ENCODE measurements at places on chromosomes 2 and 18.
A peak's percentile ranks its signal among the peaks of the same experiment; 100 is the strongest.

- no peak for DNase-seq
Measured at GRCh38 chr2:224410946-224411561, 9.1 kb upstream of the FAM124B start.

DNA sequence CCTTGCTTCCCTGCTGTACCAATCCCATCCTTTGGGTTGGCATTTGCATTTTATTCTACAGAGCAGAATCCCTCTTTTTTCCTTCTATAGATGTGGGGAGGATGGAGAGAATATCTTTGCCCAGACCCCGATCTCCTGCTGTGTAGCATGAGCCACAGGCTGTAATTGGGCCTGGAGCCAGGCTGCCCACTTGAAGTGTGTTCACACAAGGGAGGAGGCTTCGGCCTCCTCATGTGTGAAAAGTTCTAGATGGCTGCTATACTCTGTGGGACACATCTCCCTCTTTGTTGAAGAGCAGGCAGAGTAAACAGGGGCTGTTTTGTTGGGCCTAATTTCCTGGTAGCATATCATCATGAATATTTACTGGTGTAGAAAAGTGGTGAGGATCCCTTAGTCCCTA is 126.3 kb downstream of the XRCC5 start:
- no peak for DNase-seq

DNA sequence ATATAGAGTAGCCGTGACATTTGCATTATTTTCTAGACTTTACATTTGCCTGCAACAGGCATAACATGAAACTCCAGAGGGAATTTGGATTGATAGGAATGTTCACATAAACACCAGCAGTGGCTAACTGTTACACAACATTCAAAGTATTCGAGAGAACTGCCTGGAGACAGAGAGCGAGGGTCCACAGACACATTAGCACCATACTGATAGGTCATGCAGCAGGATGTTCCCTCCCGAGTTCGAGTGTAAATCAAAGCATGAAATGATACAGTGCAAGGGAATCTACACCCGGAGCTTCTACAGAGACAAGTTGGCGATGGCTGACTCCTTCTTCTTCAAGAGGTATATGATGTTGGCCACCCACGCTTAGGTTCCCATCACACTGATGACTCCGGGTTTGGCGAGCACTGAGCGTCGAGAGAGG is 89.5 kb downstream of the COL6A3 start:
- peak; percentile 55 for DNase-seq

DNA sequence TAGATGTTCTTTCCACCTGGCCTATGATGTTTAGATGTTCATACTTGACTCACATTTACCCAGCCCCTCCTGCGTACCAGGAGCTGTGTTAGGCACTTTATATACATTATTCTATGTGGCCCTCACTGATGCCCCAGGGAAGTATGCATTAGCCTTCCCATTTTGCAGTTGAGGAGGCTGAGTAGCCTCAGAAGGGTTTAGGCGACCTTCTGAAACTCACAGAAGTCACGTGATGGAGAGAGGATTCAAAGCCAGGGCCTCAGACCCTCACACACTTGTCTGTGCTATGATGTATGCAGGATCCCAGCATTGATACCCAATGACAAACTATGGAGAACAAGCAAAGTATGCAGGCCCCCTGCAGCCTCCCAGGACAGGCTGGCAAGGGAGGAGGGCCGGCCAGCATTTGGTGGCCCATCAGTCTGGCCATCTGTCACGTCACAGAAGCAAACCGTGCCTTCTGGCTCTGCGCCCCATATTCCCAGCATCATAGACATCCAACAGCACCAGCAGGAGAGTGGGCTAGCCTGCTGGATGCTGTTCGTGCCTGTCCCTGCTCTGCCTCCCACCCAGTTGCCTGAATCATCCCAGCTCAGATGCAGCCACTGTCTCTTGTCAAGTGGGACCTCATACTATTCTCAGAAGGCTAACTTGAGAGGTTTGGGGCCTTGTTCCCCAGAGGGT is 33.6 kb downstream of the EHD3 start:
- no peak for DNase-seq

- no peak for DNase-seq
Measured at GRCh38 chr2:64789466-64790320, 136.0 kb upstream of the SERTAD2 start.

DNA sequence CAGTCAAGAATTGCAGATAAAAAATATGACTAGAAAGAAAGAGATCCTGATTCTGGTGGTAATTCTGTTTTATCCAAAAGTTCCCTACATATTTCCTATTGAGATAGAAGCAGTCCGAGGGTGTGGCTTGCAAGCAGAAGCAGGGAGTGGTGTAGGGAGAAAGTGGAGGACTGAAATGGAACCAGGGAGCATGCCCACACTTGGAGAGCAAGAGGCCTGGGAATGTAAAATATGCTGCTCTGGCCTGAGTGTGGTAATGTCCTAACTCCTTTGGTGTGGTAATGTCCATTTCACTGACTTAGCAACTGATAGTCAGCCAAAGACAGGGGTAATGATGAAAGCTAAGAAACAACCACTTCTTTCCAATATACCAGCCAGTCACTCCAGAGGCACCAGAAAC is 30.1 kb upstream of the FMNL2 start:
- no peak for DNase-seq

DNA sequence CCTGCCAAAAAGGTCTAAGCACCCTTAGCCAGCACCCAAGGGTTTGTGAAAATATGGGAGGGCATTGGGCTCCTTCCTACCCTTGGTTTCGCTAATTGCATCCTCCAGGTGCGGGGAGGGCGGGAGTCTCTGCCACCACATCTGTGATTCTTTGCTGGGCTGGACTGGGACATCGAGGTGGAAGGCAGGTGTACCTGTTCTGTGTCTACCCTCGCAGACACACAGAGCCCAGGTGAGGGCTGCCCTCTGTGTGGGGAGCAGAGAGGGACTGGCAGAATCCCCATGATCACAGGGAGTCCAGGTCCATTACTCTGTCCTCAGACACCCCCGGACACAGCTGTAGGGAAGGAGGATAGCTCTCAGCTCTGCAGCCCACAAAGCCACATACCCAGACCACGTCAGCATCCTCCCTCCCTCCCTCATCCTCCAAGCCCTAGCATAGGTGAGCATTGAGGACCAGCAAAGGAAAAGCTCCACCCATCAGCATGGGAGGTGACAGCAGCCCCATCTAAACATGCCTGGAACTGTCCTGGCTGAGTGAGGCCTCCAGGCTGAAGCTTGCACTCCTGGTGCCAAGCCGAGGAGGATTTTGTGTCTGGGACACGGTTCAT is 49.8 kb downstream of the PLB1 start:
- DNase-seq = no peak

- no peak for DNase-seq
Measured at GRCh38 chr2:55111230-55111569, 60.9 kb upstream of the RTN4 start.

GRCh38 chr2:110173523-110173922 is 31.3 kb downstream of the NPHP1 start:
- DNase-seq = no peak

DNA sequence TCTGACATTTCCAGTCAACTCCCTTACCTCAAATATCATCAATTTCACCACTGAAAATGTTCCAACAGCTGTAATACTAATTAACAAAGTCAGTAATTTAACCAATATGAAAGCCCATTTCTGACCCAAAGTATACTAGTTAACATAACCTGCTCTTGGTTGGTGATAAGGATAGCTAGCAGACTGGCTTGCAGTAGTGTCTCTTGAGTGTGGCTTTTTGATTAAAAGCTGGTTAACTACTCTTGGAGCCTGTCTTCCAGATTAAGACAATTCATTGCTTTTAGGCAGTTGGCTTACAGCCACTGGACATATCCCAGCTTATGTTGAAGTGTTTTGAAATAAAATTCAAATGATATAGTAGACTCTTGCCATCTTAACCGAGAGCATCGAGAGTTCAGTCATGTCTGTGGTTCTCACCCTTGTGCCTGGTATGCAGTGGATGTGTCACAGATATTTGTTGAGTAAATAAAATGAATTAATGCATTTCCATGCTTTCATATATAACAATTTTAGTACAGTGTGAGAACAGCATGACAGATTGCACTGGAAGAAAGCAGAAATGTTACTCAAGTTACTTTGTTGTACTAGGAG is 158.1 kb downstream of the TANC1 start:
- peak; percentile 83 for DNase-seq

DNA sequence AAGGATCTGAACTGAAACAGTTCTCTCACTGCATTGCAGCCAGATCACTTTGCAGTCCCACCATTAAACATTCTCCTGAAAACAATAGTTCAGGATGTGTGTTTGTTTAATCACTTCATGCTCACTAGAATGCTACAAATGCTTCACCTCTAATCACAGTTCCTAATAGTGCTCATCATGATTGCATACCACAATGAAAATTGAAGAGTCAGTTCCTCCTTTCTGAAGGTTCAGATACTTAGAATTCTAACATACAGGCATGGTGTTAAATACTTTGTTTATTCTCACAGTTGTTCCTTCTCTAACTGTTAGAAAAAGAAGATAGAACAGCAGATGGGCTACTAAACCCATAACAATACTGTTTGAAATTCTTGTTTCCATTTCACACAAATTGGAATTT is 622.3 kb upstream of the ACVR2A start:
- no peak for DNase-seq

DNA sequence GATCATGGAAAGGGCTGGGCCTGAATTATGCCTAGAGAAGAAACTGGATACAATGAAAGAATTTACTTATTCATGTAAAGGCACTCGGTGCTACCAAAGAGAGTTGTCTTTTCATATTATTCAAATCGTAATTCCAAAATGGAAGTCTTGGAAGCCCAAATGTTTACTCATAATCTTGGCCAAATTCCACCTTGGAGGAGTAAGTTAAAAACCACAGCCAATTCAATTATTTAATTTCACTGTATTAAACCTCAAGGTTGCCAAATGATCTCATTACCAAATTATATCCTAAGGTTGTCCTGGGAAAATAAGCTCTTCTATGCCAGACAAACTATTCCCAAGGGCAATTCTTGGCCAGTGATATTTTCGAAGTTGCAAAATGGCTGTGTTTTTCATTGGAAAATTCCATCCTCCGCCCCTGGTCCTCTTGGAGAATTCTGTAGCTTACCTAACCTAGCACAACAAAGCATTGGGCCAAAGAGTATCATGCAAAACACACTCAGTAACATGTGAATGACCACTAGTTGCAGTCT is 11.1 kb upstream of the VPS4B start:
- peak; percentile 79 for DNase-seq

DNA sequence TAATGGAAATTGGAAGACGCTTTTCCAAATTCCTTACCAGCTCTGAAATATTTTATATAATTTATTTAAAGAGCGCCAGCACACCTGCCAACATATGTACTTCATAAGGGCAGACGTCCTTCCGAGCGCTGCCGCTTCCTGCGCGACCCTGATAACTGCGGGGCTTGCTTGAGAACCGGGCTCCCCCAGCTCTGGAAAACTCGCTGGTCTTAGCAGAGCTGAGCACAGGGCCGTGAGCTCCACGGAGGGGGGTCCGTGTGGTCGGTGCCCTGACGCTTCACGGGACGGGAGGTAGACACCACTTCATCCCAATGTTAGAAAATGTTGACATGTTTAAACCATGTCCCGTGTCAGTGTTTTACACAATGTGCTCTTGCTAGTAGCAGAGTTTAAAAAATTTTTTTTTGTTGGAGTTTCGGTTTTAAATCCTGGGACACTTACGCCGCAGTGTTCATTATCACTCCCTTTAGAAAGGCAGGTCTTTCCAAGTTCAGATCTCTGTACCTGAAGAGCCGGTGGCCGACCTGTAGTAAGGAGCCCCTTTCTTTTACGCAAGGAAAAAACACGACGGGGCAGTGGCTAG is 1.6 kb downstream of the NFATC1 start:
- no peak for DNase-seq
